Left colon (tissue), 2 donors: ENCODE measurements at places on chromosomes 13 and 19.

- peak; percentile 3 for DNase-seq
Measured at GRCh38 chr19:6067975-6068374, 42.3 kb downstream of the RFX2 start.

GRCh38 chr19:3785938-3786824, at the start of gene MATK:
Gene MATK, minus strand, starts transcription at chr19:3786381. Its CDS starts 1,246 bp downstream, at chr19:3785135.
- DNase-seq, result no peak

DNA sequence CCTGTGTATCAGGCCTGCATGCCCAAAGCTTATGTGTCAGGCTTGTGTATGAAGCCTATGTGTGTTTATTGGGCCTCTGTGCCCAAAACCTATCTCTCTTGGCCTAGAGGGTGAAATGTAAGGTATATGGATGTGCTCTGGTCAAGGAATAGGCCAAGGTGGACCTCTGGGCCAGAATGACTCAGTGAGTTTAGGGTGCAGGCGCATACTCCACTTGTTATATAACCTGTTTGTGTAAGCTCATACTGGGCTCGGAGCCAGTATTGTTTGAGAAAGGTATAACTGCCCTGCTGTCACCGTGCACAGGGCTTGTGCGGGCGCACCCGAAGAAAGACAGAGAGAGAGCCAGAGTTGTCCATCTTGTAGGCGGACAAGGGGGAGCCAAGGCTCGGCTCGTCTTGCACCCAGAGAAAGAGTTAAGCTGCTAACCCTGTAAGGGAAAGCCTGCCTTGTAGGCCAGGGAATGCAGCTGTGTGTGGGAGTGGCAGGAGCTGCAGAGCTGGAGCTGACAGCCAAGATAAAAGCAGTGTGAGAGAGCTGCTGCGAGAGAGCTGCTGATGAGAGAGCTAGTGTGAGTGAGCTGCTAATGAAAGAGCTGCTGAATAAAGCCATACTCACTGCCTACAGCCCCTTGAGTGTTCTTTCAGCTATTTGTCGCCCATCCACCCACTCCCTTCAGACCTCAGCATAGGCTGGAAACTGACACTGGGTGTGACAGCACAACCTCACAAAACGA, 43.4 kb upstream of the N4BP2L1 start:
- DNase-seq, result no peak

DNA sequence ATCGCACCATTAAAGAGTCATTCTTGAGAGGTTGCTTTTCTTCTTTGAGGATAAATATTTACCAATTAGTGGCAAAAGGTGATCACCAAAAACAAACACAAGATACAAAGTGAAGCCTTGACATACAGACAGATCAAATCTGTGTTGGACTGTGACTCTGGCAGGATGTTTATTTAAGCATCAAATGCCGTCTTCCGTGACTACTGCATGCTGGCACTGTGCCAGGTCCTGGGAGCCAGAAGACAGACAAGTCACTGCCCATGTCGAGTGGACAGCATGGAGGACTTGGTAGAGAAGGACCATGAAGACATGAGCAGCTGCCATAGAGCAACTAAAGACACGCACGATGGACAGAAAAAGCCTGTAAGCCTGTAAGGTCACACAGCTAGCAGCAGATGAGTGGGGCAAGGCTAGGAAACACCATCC, 92.8 kb upstream of the FARP1 start:
- no peak for DNase-seq

- DNase-seq, result no peak
Measured at GRCh38 chr19:38734176-38734425, 10.2 kb downstream of the CAPN12 start.

DNA sequence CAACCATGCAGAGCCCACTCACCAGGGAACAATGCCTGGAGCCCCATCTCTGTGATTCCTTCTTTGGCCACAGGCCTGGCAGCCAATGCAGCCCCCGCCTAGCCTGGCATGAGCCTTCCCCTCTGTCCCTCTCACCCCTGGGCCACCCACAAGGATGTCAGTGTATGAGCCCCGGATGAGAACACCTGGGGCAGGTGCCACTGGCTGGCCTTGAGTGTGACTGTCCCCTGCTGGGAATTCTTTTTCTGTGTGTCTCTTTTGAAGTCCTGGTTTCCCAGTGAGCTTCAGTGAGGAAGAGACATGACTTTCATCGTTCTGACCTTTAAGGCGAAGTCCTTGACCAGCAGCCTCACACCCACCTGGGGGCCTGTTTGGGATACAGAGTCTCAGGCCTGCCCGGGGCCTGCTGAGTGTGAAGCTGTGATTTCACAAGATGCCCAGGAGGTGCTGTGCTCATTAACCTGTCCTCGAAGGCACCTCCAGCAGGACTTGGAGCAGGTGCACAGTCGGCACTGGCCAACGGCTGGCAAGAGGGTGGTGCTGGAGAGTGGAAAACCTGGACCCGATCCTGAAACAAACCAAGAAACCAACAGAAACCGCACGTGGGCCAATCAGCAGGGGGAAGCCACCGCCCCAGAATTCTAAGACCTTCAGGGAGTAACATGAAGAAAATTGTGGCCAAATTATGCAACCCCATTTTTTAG, 27.4 kb upstream of the SPACA7 start:
- no peak for DNase-seq

DNA sequence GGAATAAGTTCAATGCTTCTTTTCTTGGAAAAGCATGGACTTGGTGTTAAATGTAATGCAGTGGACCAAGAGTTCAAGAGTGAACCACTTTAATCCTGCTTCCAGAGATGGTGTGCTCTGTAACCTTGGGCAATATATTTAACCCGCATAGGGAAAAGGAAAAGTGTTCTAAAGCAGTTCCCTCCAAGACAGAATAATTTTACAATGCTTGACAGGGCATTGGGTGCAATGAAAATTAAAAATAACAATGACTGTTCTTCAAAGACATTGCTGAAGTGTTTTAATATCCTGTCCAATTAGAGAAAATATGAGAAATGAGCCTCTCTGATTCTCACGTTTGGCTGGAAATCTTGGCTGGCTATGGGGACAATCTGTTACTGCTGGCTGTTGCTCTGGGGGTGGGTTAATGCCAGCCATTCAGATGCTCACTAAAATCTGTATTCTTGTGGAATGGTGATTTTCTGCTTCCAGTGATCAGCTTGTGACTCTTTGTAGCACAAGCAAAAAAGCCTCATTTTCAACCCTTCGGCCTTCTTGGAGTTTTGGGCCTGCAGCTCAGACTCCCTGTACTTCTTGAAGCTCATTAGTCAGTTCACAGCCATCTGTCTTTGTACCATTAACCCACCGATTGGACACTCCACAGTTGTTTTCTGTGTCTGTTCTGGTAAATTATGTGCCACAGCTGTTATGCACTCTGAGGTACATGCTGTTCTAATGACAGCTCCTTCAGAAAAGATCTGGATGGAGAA, 310.6 kb downstream of the LMO7 start:
- no peak for DNase-seq

- peak; percentile 29 for DNase-seq
Measured at GRCh38 chr19:45423033-45423588, 606 bp downstream of the ERCC1 start.

DNA sequence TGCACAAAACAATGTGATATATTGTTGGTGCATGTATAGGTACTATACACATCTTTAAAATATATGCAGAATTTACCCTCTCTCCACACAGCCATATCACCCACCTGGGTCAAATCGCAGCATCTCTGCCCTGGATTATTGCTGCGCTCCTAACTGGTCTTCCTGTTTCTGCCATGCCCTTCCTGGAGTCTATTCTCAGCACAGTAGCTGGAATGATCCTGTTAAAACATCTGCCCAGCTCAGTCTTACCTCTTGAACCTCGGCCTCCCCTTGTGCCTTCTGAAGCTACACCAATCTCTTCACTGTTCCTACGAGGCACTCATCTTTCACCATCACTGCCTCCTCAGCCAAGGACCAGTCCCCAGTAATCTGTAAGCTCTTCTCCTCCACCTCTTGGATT, 25.5 kb upstream of the TNFRSF19 start:
- DNase-seq, result no peak

- no peak for DNase-seq
Measured at GRCh38 chr19:7718668-7719067, 13.2 kb downstream of the CLEC4G start.

GRCh38 chr13:50401721-50402465, 386.6 kb downstream of the KCNRG start:
- no peak for DNase-seq

GRCh38 chr13:76418404-76418803, 467.8 kb downstream of the KCTD12 start:
- DNase-seq, result no peak
